Cortex of kidney (tissue), 1 donor: ENCODE measurements at places on chromosomes 1 and 21.

- no peak for DNase-seq
These were observed 494 bp downstream of the APH1A start for GRCh38 chr1:150268340-150268704.

DNA sequence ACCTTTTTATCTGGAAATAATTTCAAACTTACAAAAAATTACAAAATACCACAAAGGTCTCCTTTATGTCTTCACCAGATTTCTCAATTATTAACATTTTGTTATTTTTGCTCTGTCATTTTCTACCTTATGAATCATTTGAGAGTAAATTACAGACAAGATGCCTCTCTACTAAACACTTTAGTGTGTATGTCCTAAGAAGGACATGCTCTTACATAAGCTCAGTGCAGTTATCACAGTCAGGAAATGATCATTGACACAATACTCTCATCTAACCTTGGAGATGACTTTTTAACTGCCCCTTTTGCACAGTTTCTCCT is 378.9 kb upstream of the RUNX1 start:
- no peak for DNase-seq

DNA sequence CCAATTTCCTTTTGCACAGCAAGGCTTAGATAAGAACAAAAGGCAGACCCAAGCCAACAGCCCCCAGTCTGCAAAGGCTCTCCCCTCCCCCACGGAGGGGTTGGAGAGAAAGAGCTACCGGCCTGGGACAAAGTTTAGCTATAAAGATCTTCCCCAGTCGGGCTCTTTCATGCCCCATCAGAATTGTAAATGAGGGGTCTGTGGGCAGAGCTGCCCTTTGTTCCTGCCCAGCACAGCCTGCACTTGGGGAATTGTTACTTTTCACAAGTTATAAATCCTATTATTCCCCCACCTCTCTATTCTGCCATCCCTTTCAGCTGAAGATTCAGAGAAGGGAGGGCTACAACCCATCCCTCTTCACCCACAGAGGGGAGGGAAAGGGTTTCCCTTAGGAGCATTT is 3.5 kb downstream of the MYCL start:
- DNase-seq, result no peak

DNA sequence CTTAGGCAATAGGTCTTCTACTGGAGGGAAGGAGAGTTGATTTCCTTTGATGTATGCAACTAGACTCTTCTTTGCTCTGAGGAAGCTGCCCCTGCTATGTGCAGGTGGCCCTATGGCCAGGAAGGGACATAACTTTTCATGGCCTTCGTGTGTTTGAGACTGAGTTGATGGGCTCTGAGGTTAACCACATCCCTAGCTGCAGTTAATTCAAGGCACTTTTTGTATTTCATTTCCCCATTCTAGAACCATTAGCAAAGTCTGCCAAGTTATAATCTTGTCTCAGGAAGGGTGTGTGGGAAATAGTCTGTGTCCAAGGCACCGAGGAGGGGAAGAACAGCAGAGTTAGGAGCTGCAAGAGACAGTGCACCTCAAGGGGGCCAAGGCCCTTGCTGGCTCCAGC is 2.5 kb downstream of the FCRL4 start:
- no peak for DNase-seq

DNA sequence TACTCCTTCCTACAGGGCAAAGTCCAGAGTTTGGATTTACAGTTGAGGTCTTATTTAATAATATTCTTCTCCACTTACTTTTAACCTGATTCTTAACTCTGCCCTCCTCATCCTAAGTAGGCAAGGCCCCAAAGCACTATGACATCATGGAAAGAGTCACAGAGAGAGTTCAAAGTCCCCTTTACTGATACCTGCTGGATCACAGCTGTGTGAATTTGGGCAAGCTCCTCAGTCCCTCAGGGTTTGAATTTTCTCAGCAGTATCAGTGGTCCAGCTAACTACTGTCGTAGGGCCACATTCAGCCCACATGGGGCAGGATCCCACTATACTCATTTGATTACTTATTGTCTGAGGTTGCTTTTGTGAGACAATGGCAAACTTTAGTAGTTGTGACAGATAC is 16.0 kb downstream of the TYW3 start:
- no peak for DNase-seq

GRCh38 chr1:212286556-212287131 is 1.4 kb downstream of the PPP2R5A start:
- no peak for DNase-seq

DNA sequence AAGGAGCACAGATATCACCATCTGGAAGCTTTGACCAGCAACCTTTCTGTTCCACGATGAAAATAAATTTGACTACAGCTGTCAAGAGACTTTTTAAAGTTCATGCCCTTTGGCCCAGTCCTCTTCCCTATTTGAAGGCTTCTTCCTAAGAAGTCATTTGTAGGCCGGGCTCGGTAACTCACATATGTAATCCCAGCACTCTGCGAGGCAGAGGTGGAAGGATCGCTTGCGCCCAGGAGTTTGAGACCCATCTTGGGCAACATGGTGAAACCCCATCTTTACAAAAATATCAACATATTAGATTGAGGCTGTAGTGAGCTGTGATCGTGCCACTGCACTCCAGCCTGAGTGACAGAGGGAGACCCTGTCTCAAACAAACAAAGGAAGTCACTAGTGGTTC is 58.3 kb upstream of the IFFO2 start:
- no peak for DNase-seq

DNA sequence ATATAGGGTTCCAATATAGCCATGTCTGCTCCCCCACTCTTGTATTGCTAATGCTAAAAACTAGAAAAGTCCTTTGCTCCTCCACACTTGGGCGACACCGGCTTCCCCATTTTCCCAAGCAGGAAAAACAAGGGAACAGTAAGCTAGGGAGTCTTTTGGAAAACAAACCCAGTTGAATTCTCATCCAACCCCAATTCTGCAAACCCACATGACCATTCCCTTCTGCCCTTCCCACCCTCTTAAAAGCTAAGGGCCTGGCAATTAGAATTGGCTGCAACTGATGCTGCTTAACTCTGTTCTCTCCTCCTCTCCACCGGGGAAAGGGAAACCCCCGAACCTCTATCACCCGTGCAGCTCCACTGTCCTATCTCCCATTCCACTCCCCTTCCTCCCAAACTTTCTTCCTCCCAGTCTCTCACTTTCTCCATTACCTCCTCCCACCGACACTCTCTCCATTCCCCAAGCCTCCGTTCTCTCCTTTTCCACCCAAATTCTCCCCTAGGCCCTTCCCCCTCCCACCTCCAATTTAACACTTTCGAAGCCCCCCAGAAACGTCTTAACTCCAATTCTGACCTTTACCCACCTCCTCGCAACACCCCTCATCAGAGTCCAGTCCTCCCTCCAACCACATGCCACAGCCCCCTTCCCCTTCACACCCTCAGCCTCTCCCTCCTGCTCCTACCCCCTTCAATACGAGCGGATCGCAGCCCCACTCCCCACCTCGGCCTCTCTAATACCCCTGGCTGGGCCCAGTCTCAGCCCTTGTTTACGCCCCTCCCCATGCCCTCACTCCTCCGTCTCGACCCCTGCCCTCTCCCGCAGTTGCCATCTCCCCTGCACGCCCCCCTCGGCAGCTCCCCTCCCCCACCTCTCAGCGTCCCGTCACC is 701 bp downstream of the DEDD start:
- DNase-seq, result no peak

DNA sequence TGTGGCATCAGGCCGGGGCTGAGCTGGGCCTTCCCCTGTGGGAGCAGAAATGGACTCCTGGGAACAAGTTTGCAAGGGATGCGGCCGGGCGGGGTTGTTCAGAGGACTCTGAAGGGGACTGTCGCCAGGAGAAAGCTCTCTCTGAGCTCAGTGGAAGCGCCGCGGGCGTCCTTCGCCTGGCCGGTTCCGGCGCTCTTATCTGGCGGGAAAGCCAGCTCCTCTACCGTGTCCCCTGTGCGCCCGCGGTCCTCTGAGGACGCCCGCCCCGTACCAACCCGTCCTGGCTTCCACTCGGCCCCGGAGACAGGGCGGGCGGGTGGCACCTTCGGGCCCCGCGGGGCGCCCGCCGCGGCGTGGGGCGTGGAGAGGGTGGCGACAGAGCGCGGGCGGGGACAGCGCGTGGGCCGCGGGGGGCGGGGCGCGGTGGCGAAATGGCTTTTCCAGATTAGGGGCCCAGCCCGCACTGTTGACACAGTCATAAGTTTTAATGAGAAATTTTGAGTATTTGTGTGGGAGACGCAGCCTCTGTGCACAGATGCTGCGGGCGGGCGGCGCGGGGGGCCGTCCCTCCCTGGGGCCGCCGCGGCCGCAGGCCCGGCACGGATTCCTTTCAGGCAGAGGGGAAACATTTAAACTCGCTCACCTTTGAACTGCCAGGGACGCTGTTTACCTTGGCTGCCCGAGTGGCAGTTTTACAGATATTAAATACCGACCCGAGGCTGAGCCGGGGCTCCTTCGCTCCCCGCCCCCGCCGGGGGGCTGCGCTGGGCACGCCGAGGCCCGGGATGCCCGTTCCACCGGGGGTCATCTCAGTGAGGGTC is 70.2 kb downstream of the FOXD2 start:
- DNase-seq, result no peak

GRCh38 chr1:13783551-13783950 is 83.6 kb downstream of the PRDM2 start:
- DNase-seq, result no peak
